ENCODE measurements at places on chromosomes 11 and 22.
A peak's percentile ranks its signal among the peaks of the same experiment; 100 is the strongest.

GRCh38 chr11:2462986-2463765 lies 18.4 kb downstream of the KCNQ1 start:
- no peak for DNase-seq

DNA sequence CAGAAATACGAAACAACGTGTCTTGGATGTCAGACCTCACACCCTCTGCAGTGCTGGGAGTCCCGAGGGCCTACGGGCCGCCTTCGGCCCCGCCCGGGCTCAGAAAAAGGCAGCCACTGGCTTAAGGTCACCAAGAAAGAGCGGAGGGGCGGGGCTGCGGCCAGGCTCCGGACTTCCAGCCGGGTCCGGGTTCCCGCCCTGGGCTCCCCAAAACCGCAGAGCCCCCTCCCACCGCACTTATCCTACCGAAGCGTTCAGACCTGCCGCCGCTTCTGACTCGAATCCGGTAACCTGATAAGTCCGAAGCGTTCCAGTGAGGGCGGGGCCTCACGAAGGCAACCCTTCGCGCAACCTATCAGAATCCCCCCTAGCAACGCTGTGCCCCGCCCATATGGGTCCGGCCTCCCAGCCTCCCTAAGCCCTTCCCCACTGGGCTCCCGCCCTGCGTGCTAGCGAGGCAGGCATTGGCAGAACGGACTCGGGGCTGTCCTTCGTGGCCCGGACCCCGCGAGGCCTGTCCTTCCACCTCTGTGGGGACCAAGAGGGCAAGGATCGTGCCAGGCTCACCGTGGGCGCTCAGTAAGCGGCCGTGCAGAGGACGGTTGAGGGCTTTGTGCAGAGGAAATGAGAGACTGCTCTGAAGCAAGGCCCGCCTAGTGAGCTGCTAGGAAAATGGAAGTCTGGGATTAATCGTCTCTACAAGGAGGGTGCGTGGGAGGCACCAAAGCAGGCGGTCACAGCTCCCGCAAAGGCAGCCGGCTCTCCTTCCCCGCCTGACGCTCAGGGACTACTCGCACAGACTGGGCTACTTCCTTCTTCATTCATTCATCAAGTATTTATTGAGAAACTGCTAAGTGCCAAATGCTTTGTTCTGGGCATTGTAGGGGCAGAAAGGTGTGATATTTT lies at the start of gene NAGA:
Gene NAGA (minus strand): TSS at position 296 of the 906 bp plus-strand sequence. CDS start 515 bp downstream, outside the sequence.
- DNase-seq = peak; percentile 99

GRCh38 chr11:101812546-101812945 lies 102.3 kb upstream of the CEP126 start:
- DNase-seq = no peak

GRCh38 chr11:77080643-77081210 lies 14.0 kb downstream of the CAPN5 start:
- no peak for DNase-seq

DNA sequence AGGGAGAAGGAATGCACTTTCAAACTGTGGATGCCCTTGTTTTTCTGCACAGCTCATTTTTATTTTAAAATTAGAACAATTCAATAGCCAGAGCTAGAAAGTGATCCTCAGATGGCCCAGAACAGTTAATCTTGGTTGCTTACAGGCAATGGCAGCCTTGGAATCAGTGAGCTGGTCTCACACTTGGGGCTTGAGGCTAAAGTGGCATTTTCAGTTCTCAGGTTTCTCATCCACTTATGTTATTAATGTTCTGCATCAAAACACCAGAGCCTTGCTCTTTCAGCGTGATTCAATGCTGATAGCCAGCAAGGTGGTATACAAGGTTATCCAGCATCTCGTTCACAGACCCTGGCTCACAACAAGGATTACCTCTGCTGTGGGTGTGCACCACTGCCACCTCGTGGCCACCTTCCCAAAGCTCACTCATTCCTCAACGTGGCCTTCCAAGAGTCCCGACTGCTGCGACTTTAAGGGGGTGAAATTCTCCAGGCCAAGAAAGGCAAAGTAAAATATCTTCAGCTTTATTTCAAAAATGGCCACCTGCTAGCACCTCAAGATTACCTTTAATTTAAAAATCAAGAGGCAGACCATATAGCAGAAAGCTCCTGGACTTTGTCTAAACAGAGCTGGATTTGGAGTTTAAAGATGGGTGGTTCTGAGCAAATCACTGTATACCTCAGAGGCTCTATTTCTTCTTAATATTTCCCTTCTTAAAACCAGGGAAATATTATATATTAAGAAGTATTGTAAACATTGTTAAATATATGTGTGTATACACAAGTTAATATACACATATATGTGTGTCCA lies 34.2 kb upstream of the FSHB start:
- peak; percentile 50 for DNase-seq

- DNase-seq = no peak
Observed at GRCh38 chr11:59204746-59205145, 8.0 kb downstream of the MPEG1 start.

DNA sequence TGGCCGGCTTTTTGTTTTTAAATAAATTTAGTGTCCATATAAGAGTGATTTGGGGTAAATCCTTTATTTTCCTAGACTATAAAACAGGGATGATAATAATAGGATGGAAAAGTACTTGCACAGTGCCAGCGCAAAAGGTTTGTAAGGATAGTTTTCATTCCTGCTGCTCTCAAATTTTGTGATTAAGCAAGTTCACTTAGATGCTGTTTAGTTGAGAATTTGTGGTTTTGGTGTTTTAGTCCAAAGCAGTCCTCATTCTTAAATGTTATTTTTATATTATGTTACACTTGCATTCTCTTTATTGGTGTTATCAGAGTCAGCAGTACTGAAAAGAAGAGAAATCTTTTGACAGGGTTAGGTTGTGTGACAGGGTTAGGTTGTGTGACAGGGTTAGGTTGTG lies 47.9 kb downstream of the PPP6R3 start:
- DNase-seq = no peak

DNA sequence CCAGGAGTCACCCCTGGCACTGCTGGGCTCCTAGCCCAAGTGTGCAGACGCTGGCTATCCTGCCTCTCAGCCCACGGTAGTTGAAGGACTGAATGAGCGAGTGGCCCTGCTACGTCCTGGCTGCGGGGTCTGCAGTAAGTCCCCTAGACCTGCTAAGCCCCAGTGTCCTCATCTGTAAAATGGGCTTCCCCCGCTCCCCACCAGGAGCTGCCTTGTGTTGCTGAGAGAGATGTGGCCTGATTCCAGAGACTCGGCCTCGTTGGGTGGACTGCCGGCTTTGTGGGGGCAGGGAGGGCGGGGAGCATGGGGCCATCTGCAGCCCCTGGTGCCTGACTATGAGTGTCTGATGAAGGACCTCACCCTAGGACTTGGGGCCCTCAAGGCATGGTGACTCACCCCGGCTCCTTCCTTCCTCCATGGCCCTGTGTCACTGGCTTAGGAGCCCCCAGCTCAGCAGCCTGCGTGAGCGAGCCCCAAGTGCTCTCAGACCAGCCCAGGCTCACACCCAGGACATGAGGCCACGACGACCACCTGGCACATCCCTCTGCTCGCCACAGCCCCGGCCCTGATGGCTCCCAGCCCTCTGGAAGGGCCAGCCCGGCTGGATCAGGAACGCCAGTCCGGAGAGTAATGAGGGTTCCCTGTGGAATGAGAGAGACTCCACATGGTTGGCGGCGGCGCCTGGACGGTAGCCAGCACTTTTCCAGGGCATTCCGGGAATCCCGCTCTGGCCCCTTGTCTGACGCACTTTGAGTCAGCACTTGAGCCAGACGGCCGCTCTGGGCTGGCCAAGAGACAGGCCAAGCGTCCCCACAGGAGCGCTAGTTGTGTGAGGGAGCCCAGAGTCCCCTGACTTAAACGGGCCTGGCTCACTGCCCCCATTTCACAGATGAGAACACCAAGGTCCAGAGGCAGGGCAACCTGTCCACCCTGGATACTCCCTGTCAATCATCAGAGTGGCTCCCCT lies 50.5 kb upstream of the SHISAL1 start:
- DNase-seq = no peak

GRCh38 chr11:94567181-94567670 lies at the start of gene PIWIL4:
Gene PIWIL4, plus strand, starts transcription at chr11:94567368. Its CDS starts 151 bp downstream, at chr11:94567519.
- DNase-seq = no peak

GRCh38 chr11:130761560-130762220 lies 154.6 kb downstream of the SNX19 start:
- DNase-seq = no peak

DNA sequence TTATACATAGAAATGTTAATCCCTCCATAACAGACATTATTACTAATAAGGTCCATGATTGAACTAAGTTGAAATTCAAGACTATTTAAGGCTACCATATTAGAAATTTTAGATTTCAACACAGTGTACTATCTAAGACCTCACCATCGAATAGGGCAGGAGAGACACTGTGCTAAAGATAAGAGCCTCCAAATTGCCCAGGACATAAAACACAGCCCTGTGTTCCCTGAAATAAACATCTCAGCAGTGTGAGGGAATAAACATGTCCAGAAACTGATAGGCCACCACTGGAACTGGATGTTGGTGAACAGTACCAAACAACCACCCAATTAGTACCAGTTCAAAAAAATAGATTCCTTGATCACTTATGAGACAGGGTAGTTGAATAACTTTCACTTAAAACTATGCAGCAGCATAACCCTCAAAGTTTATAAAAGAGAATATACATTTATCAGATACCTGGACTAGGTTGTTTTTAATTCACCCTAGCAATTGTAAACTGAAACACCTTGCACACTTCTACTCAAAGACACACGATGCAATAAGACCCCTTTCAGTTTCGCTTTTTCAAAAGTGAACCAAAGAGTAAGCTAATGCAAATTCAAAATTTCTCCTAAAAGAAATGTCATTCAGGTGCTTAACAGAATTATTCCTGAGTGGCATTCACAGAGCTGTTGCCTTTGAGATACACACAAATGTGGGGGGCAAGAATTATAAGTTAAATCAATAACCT lies 34.3 kb downstream of the USP28 start:
- no peak for DNase-seq

- DNase-seq = no peak
Observed at GRCh38 chr22:47575291-47575690, 812.8 kb downstream of the TBC1D22A start.

GRCh38 chr22:28111501-28112189 lies 192.6 kb upstream of the PITPNB start:
- DNase-seq = no peak

GRCh38 chr11:105361651-105362050 lies 222.1 kb upstream of the CARD18 start:
- no peak for DNase-seq

- DNase-seq = no peak
Observed at GRCh38 chr11:96318850-96319249, 24.1 kb downstream of the MAML2 start.

DNA sequence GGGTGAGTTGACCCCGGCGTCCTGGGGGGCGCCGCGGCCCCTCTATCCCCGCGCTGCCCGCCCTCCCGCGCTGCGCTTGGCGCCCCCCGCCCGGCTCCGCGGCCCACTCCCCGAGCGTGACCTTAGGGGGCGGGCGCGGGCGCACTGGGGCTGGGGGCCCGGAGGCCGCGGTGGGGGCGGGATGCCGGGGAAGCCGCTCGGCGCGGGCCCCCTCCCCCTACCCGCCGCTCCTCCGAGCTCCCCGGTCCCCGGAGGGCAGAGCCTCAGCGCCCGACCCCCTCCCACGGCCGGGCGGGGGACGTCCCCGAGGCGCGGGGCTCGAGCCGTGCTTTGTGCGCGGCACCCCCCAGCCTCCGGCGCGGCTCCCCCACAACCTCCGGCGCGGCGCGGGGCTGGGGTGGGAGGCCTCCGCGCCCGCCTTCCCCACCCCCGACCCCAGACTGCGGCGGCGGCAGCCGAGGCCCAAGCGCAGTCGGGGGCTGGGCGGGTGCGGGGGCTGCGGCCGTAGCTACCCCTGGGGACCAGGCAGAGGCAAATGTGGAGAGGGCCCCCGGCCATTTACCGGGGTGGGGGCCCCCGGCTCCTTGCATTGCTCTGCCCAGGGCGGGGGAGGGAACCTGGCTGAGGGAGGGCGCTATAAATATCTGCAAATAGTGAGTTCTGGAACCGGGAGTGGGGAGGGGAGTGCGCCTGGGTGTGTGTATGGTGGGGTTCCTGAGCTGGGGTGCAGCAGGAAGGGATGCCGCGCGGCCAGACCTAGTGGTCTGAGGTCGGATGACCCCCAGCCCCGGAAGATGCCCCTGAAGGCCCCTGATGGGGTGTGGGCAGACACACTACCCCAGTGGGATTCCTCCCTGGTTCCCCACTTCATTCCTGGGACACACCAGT lies 988 bp downstream of the MGAT3 start:
- DNase-seq = no peak

GRCh38 chr22:41248758-41249157 lies 8.0 kb upstream of the CHADL start:
- DNase-seq = no peak

DNA sequence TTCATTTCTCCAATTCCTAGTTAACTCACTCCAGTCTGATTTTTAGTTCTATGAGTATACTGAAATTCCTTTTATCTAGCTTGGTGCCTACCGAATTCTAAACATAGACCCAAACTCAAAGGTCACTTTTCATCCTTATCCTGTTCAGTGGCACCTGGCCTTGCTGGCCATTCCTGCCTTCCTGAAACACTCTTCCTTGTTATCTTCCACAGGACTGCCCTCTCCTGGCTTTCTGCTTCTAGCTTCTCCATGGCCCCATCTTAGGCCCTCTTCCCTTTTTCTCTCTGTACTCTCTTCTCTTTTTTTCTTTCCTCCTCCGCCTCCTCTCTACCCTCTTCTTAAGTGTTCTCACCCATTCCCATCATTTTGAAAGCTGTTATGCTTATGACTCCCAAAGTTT lies 87.3 kb downstream of the WNT11 start:
- no peak for DNase-seq

DNA sequence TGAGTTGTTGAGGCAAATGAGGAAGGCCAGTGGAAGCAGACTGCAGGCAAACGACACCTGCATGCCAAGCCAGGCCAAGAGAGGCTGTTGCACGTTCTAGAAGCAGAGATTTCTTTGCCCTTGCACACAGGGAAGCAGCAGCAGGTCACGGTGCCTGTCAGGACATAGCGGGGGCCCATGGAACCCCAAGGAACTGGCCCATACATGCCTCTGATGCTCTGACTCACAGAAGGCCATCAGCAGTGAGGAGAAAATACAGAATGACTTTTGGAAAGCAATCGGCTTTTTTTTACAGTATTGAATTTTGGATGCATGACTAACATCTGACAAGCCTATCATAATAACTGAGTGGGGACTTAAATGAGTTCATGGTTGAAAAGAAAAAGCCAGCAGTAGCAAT lies 123.9 kb downstream of the MPPED1 start:
- DNase-seq = no peak

DNA sequence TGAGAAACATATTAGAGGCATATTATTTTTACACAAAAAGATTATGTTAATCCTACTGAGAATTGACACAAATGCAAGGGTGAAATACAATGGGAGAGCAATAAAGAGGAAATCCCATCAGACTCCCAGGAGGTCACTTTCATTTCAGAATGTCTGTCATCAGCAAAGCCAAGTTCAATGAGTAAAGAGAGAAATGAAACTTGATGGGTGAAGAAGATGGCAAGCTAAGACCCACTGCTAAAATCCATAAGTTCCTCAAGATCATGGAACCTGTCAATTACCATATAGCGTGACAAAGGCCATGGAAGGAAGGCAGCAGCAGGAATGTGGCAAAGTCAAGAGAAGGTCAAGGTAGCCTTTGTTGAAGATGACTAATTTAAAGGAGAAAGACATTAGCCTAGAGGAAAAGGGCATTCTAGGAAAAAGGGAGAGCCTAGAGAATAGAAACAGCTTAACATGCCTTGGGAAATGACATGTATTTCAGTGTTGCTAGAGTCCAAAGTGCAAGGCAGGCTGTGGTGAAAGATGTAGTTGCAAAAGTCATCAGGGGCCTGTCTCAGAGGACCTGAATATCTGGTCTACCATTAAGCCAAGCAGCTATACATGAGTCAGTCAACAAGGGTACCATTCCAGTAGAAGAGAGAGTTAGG lies 43.1 kb downstream of the FAM168A start:
- no peak for DNase-seq
